NCI-H524 treated with DMSO at 0.1 percent for 48 hours (cell line): ENCODE measurements at places on chromosomes 4 and X.

GRCh38 chr4:148954011-148954749 is 512.0 kb upstream of the NR3C2 start:
- DNase-seq = no peak

- no peak for DNase-seq
These were observed 37.1 kb downstream of the MAB21L2 start for GRCh38 chr4:150619042-150619441.

DNA sequence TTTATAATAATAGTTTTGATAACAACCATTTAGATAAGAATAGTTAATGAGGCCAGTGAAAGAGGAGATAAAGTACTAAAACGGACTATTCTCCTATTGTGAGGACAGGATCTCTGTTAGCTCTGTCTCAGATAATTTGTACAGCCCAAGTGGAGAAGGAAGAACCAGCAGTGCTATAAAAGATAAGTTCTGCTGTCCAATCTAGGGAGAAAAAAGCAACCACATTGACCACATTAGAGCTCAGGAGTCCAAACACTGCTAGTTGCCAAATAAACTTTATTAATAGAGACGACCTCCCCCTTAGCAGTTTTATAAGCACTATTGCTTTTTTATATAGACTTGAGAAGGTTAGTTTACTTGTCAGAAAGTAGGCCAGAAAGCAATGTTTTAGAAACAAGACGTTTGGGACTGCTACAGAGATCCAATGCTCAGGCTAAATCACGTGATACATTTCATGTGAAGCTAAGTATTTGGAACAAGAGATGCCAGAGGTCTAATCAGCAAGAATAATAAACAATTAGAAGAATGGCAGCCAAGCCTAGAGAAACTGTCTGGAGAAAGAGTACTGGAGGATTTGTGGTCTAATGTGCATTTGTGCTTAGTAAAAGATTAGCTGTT is 15.9 kb downstream of the IL15 start:
- no peak for DNase-seq

DNA sequence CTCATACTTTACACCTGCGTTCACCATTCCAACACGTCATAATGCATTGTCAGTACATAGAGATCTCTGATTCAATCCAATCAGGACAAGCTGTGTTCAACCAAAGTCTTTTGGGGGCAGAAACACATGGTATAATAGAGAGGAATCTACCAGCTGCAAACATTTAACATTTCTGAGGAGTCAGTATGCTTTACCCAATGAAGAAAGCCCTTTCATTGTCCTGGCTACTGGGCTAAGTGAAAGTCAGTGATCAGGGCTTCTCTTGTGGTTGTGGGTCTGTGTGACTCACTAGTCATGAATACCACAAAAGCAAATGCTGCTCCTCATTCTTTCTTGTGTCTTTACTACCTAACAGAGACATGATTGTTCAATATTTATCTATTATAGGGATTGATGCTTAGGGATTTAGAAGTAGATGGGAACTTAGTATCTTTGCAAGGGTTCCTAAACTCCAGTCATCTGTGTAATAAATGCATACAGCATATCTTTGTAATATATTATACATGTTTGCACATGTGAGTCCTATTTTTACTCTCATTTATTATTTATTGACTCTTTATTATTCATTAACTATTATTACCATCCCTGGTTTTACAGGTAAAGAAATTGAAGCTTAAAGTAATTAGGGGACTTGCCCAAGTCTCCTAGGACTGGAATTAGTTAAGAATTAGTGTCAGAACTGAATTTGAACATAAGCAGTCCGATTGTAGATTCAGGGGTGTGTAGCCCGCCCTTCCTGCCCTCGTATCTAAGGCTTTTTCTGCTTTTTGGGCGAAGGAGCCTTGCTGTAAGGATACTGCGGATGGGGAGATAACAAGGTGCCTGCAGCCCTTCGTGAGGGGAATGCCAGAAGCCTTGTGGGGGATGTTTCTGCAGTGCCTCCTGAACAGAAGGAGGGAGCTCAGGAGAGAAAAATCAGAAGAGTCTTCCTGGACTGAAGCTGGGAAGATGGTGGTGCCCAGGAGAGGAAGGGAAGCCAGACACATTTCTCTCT is 353.1 kb upstream of the BOD1L1 start:
- no peak for DNase-seq

DNA sequence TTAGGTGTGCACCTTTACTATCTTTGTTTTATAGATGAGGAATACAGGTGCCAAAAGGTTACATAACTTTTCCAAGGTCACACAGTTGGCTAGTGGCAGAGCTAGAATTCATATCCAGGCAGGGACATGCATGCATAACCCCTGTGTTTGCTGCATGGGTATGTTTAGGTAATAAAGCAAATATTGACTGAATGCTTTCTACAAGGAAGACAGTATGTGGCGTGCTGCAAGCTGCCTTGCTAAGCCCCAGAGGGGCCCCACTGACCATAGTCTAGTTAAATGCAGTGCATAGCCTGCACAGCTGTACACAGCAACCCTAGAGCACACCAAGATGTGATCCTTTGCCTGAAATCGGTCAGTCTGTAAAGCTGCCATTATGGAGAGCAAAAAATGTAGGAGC is 320.5 kb upstream of the IGFBP7 start:
- DNase-seq = no peak

GRCh38 chr4:88646528-88647280 is 50.9 kb downstream of the NAP1L5 start:
- DNase-seq = no peak

- DNase-seq = no peak
These were observed 275.2 kb downstream of the TENM3 start for GRCh38 chr4:182518421-182518820.

- DNase-seq = no peak
These were observed 104.6 kb upstream of the PRKG2 start for GRCh38 chr4:81319657-81320056.
